Anterior cingulate cortex (tissue), 58 donors: ENCODE measurements at places on chromosomes 13 and 19.

GRCh38 chr19:45793876-45794275 is 1.2 kb upstream of the DMWD start:
- DNase-seq: no peak

DNA sequence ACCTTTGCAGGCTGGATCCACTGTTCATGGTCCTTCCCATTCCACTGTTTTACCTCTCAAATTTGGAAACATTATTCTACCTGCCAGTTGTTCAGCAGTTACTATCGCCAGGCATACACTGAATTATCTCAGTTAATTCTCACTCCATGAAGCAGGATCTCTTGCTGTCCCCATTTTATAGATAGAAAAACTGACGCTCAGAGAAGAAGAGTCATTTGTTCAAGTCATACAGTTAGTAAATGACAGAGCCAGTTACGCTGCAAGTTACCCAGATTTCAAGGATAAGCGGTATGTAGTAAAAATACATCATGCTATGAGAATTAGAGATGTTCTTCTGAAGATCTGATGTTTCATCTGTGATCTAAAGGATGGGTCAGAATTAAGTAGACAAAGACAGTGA is 40.2 kb upstream of the IGSF23 start:
- DNase-seq: no peak

DNA sequence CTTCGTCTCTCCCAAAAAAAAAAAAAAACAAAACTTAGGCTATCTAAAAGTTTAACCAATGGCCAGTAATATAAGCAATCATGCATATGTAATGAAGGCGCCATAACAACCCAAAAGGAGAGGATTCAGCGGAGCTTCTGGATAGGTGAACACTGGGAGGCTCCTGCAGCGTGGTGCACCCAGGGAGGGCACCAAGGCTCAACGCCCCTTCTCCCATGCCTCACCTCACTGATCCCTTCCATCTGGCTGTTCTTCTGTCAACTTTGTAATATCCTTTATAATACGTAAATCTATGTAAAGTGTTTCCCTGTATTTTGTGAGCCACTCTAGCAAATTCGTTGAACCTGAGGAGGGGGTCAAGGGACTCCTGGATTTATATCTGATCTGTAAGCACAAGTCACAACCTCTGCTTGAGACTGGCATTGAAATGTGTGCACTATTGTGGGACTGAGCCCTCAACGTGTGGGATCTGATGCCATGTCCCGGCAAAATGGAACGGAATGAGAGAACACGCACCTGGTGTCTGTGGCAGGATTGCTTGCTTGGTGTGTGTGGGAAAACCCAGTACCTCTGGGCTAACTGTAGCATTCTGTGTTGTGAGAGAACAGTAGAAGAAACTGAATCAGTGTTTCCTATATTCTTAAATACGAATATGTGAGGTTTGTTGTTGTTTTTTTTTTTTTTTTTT is 521 bp upstream of the ZNF665 start:
- DNase-seq: no peak

DNA sequence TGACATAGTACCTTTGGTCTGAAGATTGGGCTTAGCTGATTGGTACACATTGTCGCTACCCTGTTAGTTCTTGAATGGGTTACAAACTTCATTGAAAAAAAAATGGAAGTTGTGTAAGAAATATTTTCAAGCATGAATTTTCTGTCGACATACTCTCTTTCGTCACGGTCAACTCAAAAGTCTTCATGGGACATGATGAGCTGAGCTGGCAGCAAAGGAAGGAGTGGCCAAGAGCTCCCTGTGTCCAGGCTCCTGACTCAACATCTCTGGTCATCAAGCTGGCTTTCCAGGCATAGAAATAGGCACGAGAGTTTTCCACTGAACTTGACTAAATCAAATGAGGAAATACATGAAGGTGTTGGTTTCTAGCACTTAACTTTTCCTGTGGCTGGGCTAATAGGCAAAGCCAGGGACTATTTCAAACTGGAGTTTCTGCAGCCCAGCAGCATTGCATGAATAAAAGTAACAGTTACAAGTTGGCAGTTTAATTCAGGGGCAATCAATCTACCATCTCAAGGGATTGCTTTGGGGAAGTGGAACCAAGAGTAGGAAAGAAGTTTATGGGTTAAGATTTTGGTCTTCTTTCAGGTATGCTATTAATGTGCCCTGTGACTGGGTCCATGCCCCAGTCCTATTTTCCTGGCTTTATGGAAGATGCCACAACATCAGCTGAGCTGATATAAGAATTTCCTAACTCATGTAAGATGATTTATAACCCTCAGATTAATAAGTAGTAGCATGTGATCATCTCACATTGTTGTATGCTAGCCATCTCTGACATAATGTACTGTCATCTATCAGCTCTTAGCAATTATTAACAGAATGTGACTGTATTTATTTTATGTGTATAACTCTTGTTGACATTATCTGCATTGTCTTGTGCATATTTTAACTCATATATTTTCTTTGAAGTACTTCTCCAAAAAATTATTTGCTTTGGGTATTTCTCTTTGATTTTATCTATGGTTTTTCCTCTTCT is 385.8 kb downstream of the DLEU7 start:
- DNase-seq: no peak

- DNase-seq: no peak
Measured at GRCh38 chr19:38908911-38909310, 3.1 kb downstream of the CCER2 start.
